ENCODE measurements at places on chromosomes 7 and 10.

DNA sequence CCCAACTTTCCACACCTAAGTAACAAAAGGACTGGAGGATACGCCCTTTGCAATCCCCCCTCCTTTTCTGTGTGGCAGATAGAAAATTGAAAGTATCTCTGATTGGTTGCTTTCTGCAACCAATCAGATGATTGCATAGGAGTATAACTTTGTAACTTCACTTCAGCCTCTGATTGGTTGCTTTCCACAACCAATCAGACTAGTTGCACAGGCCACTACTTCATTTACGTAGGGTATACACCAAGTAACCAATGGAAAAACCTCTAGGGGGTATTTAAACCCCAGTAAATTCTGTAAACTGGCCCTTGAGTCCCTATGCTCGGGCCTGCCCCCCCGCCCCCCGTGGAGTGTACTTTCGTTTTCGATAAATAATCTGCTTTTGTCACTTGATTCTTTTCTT lies 1080.4 kb downstream of the CNTNAP2 start:
- DNase-seq: no peak

GRCh38 chr7:112225006-112225405 lies 18.5 kb downstream of the ZNF277 start:
- no peak for DNase-seq

GRCh38 chr10:24382979-24383663 lies 174.2 kb downstream of the KIAA1217 start:
- peak; percentile 4 for DNase-seq

- no peak for DNase-seq
Measured at GRCh38 chr7:11319491-11320274, 346.0 kb downstream of the PHF14 start.

DNA sequence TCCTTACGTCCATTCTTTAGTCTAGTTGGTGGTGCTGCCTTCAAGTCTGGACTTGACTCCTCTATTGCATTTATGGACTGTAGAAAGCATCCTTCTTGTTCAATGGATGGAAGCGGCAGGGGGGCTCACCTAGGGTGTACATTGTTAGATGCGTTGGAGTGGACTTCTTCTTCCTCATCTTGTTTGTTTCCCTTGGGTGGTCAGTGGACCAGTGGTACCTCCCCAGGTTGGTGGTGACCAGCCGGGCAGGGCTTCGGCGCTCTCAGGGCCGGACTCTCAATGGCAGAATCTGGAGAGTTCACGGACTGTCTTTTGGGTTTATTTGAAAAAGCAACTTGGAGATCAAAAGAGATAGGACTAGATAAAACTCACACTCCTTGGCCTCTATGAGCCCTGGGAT lies 6.2 kb upstream of the BTBD16 start:
- no peak for DNase-seq

- DNase-seq: no peak
Measured at GRCh38 chr10:132698761-132699391, 87.1 kb downstream of the NKX6-2 start.

DNA sequence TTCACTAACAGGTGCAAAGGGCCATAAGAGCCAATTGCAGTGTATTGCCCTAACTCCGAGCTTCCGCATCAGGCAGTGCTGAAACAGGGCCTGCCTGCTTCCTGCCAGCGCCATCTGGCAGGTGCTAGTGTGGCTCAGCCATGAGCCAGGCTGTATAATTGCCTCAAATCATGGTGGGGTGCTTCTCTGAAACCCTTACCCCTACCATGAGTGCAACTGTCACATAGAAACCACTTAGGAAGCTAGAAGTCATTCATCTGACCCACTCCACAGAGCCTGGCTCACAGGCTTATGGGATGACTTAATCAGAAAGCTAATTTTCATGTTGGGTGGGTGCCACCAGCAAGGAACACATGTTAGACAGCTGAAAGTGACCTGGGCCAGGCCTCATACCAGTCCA lies 133.3 kb upstream of the LAMB4 start:
- DNase-seq: no peak

DNA sequence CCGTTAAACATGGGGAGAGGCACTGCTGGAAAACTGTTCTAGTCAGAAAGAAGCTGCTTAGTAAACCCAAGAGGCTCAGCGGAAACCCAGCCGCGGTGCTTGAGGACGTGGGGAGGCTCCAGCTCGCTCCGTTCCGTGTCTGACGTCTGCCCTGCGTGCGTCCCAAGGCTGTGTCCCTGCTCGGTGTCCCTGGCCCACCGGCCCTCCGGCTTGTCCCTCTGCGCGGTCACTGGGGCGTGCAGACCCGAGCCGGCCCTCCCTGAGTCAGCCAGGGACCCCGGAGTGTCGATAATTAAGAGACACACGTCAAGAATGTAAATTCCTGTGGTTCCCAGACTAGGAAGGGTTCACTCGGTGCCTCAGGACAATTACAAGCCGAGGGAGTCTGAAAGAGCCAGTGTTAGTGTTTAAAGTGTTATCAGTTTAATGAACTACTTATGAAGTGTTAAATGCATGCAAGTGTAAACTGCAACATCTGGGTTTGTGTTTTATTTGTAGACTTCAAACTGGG lies 98.9 kb downstream of the WDR11 start:
- DNase-seq: no peak

- no peak for DNase-seq
Measured at GRCh38 chr7:23332193-23332592, 33.1 kb downstream of the MALSU1 start.

DNA sequence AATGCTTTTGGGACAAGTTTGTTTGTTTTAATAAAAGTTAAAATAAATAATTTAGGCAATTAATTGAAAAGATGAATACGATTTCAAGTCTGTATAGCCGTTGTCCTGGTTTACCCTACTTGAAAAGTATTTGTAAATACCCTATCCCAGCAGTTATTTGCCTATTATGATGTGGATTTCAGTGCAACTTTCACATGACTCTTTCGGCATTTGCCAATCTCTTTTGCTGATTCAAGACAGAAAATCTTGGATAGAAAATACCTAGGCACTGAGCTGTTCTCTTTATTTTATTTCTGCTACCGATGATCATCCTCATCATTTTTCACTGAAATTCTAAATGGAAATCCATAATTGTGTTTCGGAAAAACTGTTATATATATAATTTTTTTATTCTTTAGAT lies 125.9 kb upstream of the FZD8 start:
- no peak for DNase-seq

GRCh38 chr10:6537770-6538169 lies 42.3 kb downstream of the PRKCQ start:
- DNase-seq: no peak

GRCh38 chr7:121961089-121961867 lies 88.3 kb downstream of the PTPRZ1 start:
- DNase-seq: no peak

DNA sequence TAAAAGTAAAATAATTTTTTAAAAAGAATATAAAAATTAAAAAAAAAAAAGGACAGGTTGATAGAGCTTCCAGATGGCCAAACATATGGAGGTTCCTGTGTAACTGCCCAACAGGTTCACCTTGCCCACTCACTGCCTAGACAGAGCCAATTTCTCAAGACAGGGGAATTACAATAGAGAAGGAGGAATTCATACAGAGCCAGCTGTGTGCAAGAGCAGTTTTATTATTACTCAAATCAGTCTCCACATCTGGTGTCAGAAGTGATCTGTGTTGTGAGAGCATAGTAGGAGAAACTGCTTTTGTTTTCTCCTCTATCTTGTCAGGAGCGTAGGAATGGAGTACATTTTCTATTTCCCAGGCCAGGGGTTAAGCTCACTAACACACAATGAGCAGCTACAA lies 31.0 kb downstream of the C7orf33 start:
- DNase-seq: no peak

DNA sequence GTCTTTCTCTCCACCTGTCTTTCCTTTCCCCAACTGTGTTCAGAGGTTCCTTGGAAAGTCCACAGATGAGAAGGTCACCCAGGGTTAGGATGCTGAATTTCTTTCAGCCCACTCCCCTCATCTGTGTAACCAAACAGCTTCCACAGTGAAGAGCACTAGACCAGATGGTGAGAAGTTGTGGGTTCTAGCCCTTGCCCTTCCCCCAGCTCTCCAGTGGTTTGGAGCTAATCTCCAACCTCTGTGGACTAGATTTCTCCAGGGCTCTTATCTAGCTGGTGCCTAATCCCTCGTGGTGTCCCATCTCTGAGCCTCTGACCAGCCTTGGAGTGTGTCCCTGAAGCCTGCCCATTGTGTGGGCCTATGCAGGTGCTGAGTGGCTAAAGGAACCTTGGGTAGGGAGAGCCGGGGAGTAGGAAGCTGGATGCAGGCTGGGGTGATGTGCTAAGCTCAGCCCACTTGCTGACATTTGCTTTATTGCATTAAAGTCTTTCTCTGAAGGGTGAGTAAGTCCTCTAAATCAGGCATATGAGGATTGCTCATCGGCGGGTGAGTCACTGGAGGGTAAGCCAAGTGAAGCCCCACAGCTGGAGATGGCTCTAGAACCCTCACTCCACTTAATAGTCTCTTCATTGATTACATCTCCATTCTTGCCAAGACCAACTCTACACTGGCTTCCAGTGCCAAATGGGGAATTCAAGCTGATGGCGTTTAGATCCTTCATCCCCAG lies 14.9 kb downstream of the DUSP5 start:
- DNase-seq: no peak

- no peak for DNase-seq
Measured at GRCh38 chr7:21969822-21970221, 24.1 kb upstream of the CDCA7L start.

DNA sequence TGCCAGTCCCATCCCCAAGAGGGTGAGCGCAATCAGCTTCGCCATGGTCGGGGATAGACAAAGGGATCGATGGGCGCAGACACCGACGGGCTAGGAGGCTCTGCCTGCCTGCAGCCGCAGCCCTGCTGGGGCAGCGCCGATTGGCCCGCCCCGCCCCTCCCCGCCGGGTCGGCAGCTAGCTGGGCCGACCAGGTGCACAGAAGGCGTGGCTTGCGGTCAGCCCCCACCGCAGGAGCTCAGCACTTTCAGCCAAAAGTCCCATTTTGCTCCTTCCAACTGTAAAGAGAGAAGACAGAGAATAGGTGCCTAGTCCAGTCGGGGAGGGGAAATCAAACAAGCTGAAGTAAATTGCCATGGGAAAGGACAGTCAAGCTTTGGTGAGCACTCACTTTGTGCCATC lies at the start of gene PON1:
TSS of gene PON1 (minus strand) at position 102 of the 400 bp plus-strand sequence. CDS start at position 45, 57 bp downstream.
- no peak for DNase-seq

DNA sequence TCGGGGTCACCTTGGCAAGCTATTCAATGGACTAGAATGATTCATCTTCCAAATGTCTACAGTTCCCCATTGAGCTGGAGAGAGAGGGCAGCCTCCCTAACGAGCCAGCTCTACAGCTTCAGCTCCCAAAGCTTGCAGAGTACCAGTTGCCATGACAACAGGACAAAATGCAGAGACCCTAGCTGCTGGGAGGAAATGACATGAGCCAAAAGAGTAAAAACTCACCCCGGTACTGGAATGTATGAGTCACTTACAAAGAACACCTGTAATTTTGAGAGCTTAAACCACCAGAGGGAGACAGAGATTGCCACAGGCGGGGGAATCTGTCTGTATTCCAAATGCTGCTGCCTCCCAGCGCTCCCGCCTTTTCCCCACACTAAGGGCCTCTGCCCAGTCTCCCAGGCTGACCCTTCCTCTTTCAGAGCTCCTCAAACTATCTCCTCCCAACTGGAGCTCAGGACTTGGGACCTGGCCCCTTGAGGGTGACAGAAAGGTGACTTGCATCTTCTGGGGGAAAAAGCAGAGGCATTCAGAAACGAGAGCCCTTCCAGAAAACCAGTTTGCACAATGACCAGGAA lies 95.5 kb downstream of the CUL2 start:
- peak; percentile 41 for DNase-seq

DNA sequence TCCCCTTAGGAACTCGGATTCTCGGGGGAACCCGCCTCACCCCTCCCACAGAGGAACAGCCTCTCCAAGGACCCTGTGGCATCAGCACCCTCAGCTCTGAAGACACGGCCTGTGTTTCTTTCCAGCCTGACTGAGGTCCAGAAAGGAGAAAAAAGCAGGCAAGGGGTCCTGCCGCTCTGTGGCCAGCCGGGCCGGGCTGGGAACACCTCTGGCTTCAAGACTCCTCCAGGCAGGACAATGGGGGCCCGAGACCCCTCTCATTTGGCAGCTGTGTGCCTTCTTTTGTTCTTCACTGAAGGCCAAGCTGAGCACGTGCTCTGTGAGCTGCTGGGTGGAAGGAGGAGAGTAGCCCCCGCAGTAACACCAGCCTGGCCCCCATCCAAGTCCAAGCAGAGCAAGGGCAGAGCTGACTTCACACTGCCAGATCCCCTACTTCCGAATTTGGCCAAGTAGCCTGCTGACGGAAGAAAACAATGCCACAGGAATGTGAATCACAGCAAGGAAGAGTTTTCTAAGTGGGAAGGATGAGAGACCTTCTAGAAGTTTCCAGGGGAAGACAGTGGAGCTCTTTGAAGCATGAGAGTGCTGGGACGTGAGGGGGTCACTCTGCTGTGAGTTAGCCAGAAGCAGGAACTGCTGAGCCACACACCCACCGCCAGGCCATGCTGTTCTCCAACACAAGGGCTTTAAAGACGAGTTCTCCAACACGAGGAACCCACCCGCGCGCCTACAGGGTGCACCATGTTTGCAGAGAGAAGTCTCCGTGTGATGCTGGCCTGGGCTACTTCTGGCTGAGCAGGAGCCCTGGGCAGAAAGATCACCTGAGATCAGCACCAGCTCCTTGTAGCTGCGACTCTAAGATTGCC lies 3.1 kb downstream of the CNPY1 start:
- DNase-seq: no peak

GRCh38 chr7:73623798-73624668 lies at the start of gene MLXIPL:
MLXIPL (minus strand) TSS chr7:73624522; CDS start chr7:73624492, 30 bp downstream.
- DNase-seq: peak; percentile 79

- DNase-seq: no peak
Measured at GRCh38 chr10:13328613-13329012, 19.5 kb downstream of the SEPHS1 start.

- DNase-seq: no peak
Measured at GRCh38 chr7:15143936-15144335, 241.4 kb upstream of the DGKB start.

DNA sequence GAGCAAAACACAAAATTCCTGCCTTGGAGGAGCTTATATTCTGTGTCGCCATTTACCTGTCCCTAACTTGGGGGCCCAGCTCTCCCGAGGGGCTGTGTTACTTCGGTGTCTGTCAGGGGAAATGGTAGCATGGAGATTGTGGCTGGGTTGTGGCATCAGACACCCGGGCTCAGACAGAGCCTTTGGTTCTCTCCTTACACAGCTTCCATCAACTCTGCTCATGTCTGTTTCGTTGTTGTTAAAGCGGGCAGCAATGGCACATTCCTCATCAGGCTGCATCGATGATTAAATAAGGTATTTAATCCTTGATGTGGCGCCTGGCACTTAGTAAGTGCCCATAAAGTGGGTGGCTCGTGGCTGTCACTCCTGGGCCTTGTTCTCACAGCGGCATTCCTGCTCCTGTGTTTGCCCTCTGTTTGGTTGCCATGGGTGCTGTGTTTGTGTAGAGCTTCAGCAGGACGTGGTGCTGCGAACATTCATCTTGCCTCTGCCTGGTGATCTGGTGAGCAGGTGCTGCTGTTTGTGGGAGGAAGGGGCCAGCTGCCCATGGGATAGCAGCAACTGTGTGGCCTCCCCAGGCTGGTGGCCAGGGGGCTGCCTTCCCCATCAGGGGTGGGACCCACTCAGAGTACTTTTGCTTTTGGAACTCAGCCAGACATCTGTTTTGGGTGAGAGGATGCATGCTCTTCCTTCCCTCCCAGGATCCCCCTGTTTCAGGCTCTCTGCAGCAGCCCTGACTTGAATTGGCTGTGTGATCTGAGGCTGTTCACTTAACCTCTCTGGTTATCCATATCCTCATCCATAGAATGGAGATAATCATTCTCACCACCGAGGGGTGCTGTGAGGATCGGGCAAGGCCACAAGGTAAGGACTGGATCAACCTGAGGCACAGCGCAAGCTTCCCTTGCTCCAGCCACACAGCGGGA lies 207.2 kb upstream of the SVIL start:
- DNase-seq: no peak

Data from stimulated activated CD4-positive, alpha-beta T cell treated with anti-CD3 and anti-CD28 coated beads, TNF-alpha, amount 100 ng/mL, for 48 hours (primary cell).